ENCODE measurements at places on chromosomes 6 and 20. TPM values are rescaled to one million over a fixed set of nuclear protein-coding genes. Genes with fewer than 3 reads are reported as not detected.
A peak's percentile ranks its signal among the peaks of the same experiment; 100 is the strongest.

DNA sequence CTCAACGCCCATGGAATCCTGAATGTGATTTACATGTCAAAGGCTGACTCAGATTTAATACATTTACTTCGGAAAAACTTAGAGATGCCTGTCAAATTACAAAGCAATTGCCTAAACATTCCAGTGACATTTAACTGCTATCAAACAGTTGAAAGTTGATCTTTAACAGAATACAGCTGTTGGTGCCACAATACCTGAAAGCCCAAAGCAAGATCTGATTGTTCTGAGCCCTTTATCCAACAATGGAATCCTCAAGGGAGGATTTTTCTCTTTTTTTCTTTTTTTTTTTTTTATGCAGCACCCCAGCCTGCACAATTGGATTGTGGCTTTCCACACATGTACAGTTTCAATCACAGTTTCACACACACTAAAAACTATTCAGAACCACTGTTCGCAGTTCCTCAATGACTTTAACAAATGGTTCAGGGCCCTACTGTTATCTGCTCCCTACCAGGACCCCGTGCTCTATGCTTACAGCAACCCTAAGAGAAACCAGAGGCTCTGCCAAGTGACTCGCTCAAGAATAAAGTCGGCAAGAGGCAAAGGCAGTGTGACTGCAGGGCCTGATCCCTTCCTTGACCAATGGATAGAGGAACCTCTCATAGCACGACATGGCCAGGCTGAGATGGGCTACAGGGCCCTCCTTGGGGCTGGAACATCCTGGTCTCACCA is 33.3 kb downstream of the EPB41L2 start:
- DNase-seq, result peak; percentile 16

DNA sequence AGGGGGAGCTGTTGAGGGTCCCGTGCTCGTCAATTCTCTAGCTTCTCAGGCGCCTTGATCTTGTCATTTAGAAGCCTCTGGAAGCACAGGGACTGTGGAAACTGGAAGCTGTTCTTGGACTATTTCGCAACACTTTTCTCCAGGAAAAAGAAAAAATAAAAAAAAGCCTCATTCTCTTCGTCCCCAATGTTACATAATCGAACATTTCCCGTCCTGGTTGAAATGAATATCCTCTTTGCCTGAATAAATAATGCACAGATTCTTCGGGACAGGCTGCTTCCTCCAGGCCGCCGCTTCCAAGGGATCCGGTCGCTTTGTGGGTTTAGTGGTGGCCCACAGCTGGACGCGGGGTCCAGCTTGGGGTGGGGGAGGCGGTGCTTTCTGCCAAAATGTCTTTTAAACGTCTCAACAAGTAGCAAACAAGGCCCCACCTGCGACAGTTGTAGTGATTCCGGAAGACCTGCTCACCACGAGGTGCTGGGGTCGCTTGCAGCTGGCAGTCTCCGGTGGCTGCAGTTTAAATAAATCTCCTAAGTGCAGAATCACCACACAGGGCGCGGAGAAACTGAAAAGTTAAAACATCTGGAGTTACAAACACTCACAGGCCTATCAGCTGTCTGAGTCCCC is 125.9 kb upstream of the ESR1 start:
- no peak for DNase-seq

DNA sequence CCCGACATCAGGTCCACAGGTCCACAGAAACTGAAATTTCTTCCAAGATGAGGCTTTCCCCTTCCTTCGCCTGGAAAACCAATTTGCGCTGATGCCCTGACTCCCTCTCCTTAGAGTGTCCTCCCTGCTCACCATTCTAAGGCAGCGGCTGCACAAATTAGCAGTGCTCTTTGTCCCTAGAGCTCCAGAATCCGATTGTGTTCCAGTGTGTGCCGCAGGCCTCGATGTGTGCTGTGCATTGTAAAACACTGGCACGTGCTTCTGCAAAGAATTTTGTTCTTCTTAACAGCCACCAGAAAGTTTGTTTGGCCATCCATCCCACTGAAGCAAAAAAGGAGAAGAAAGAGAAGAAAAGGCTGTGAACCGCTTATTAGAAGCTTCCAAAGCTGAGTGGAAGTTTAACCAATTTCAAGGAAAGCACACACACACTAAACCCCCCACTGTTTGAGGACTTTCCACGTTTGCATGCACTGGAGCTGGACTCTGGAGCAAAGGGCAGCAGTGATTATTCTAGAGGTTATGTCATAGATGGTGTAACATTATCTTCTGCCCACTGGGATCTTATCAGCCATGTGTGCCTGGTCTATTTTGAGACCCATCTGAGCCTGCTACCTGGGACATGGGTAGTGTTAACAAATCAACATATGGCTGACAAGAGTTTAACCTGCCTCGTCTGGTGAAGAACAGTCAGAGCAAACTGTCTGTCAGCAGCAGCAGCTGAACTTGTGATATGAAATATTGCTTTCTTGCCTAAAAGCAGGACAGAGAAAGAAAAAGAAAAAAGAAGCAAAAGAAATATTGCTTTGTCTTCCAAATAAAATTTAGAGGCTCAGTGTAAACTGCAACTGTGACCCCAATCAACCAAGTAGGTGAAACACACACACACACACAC is 64.9 kb upstream of the RREB1 start:
- DNase-seq, result no peak

DNA sequence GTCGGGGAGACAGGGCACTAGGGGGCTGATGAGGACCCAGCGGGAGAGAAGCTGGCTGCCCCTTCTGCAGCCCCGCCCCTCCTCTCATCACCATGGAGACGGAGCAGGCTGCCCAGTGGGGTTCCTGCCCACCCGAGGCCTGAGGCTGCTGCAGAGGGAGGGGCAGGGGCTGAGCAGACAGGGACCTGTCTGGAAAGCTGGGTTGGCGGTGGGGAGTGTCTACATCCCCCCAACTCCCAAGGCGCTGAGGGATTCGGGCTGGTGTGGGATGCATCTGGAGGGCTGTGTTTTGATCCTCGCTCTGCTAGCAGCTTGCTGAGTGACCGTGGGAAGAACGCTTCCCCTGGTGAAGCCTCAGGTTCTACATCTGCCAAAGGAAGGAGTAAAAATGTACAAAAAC is 1.2 kb upstream of the BPI start:
- DNase-seq, result no peak

GRCh38 chr20:51660672-51661608 is 107.2 kb downstream of the ATP9A start:
- DNase-seq, result no peak

DNA sequence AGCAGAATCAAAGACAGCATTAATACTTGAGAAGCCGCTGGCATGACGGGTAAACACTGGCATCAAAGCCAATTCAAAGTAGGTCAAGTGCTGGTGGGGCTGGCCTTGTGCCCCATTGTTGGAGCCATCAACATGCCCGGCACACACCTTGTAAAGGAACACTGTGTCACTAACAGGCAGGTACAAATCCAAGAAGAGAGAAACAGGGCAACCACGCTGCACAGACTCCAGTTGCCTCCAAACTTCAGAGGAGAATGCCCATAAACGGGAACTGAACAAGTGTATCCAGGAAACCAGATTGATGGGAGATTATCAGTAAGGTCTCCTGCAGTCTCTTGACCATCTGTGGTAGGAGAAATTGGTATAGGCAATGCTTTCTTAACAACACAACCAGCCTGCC is 127.0 kb upstream of the STXBP5 start:
- no peak for DNase-seq

DNA sequence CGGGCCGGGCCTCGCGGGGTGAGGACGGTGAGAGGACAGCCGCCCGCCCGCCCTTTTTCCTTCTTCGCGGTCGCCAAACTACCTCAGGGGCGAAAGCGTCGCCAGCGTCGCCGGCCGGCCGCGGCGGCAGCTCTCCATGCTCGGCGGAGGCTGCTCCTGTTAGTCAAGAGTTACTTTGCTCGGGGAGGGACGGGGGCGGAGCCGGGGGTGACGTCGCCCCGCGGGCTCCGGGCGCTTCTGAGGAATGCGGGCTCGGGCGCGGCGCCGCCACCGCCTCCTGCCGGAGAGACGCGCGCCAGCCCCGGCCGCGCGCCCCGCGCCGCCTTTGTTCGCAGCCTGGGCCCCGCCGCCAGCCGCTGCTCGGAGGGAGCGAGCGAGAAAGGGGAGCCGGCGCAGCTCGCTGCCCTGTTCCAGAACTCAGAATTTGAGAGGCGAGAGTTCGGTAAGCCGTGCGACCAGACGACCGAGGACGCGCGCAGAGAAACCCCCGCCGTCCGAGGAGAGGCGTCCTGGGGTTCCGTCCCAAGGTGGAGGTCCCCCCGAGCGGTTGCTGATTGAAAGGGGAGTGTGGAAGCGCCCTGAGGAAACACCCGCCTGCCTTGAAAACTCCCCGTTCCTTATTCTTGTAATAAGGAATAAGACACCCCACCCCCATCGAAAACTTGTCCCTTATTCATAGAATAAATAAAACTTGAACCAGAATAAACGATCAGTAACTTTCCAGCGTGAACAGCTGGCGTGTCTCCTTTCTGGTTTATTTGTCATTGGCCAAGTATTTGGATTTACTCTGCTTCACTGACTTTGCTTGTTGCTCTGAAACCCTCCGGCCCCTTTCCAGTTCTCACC is at the start of gene PTPRK:
Gene PTPRK (minus strand): TSS at position 164 of the 846 bp plus-strand sequence. CDS start 241 bp downstream, outside the sequence.
- DNase-seq, result peak; percentile 96

GRCh38 chr6:100347901-100348550 is 116.7 kb downstream of the SIM1 start:
- DNase-seq, result no peak

GRCh38 chr6:9412951-9413559 is 977.7 kb upstream of the SLC35B3 start:
- peak; percentile 34 for DNase-seq

- DNase-seq, result no peak
These were observed 64.7 kb downstream of the RFX6 start for GRCh38 chr6:116941727-116942126.

GRCh38 chr6:26607434-26608230 is 10.9 kb downstream of the ABT1 start:
- DNase-seq, result peak; percentile 74

DNA sequence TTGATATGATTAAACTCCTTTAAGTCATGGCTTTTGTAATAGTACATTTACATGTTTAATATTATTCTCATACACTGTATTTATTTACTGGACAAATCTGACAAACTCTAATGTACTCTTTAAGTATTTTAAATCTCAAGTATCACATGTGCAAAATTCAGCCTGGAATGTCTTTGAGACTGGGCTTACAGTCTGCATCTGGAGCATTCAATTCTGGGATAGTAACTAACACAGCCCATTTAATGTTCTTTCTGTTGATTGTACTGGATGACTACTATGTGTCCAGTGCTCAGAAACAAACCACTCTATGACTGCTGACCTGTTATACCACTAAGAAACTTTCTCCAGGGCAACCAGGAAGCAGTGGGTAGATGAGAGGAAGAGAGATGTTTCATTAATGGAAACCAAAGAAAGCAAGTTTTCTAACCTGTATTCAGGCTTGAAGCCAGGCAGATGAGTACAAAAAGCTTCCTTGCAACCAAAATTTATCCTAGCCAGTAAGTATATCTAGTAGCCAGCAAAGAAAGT is 26.8 kb downstream of the FBXL4 start:
- DNase-seq, result no peak

- no peak for DNase-seq
These were observed 1.1 kb downstream of the ZNF165 start for GRCh38 chr6:28081486-28081751.

GRCh38 chr6:3643921-3644738 is 107.4 kb downstream of the PXDC1 start:
- no peak for DNase-seq

HRH3 gene
- total RNA-seq, result not detected

RBBP8NL gene
- 6.2 TPM for total RNA-seq

GRM4 gene
- not detected for total RNA-seq

GINM1 gene
- total RNA-seq, result 23.4 TPM

SERINC3 gene
- total RNA-seq, result 159 TPM

PRPH2 gene
- not detected for total RNA-seq
